ENCODE measurements at places on chromosomes 1 and 21.

DNA sequence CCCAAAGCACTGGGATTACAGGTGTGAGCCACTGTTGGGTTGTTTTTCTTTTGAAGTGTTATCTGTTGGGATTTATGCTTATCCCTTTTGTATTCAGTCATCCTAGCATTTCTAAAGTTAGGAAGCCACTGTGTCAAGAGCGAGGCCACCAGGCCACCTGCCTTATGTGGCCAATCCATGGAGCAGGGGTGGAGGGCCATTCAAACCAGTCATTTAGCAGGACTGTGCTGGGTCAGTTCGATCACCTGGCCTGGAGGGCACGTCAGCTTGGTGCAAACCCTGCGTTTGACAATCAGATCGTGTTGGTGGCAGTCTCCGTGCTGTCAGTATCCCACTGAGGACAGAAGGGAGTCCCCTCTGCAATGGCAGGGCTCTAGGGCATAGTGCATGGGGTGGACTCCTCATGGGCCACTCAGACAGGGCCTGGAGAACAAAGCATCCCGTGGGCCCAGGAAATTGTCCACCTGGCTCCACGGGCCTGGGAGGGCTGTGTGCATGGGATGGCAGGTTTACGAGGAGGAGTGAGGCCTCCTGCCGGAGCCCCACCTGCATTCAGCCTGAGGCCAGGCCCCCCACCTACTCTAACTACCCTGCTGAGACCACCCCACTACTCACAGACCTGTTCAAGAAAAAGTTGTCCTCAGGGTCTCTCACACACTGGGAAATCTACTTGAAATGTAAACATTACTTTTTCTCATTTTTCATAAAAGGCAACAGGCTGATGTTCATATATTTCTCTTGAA, 242.3 kb downstream of the SDCCAG8 start:
- DNase-seq: no peak

DNA sequence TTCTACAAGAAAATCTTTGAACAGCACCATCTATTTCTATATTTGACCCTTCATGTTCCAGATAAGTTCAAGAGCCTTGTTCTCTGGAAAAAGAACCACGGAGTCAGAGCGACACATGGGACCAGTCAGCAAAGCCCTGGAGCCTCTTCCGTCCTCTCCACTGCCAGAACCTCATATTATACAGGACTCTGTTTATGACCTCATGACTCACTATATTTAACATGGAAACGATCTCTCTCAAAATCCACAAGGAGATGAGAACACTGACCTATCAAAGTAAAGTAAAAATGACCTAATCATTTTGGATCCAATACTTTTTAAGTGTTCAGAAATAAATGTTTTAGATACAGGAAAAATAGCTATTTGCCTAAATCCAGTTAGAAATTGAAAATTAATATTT, 124.6 kb upstream of the KRTAP19-8 start:
- no peak for DNase-seq

DNA sequence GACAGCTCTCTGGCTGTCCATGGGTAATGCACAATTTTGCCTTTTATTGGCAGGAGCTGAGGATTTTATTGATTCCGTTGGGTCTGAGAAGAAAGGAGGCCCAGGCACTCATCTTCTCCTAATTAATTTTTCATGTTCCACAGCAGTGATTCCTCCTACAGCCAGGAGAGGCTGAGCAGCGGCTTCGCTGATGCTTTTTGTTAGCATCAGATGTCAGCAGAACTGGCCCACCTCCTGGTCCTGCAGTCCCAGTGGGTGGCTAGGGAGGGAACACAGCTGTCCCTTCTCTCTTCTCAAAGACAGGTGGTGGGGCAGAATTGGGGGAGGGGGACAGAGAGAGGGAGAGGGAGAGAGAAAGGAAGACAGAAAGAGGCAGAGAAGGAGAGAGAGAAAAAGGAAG, 5.7 kb downstream of the MT1HL1 start:
- DNase-seq: no peak

GRCh38 chr1:215517441-215517891, 49.6 kb upstream of the KCTD3 start:
- no peak for DNase-seq

DNA sequence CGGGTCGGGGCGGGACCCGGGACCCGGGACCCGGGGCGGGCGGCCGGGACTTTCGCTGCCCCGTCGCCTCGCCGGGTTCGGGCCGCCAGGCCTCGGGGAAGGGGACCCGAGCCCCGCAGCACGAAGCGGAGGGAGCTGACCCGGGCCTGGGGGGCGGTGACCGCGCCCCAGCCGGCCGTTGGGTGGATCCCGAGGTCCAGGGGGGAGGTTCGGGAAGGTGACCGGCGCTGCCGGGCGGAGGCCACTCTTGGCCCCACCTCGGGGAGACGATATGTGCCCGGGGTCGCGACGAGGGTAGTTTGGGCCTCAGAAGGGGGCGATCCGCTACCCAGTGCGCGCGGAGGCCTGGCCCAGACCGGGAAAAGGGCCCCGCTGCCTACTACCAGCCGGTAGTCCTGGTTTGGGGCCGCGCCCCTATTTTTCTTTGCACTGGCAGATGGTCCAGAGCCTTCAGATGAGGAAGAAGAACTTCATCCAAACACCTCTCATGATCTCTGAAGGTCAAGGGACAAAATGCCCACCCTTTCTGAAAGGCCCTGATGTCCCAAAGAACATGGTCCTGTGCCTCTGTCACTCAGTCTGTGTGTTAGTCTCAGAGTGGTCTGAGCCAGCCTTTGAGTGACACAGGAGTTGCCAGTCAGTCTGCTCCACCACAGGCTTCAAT, 766 bp downstream of the AGO4 start:
- no peak for DNase-seq

DNA sequence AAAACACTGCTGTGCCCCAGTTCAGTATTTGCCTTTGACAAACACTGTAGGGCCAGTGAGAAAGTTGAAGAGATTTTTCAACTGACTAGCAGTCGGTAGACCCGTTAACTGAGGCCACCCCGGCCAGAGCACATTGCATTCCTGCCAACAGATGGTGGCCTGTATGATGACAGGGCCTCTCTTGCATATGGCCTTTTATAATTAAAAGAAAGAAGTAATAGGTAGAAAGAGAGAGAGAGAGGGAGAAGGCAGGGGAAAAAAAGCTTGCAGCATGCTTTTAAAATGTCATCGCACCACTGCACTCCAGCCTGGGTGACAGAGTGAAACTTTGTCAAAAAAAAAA, 4.7 kb upstream of the C1orf174 start:
- DNase-seq: no peak

GRCh38 chr1:8430476-8430875, 112.6 kb downstream of the SLC45A1 start:
- no peak for DNase-seq

- no peak for DNase-seq
Measured at GRCh38 chr1:34266127-34266951, 89.6 kb downstream of the C1orf94 start.

GRCh38 chr1:88695781-88696180, 11.7 kb downstream of the PKN2 start:
- DNase-seq: no peak

- no peak for DNase-seq
Measured at GRCh38 chr1:25831569-25832196, 11.9 kb downstream of the MTFR1L start.

GRCh38 chr1:117571496-117571895, 34.4 kb upstream of the TENT5C start:
- DNase-seq: no peak

DNA sequence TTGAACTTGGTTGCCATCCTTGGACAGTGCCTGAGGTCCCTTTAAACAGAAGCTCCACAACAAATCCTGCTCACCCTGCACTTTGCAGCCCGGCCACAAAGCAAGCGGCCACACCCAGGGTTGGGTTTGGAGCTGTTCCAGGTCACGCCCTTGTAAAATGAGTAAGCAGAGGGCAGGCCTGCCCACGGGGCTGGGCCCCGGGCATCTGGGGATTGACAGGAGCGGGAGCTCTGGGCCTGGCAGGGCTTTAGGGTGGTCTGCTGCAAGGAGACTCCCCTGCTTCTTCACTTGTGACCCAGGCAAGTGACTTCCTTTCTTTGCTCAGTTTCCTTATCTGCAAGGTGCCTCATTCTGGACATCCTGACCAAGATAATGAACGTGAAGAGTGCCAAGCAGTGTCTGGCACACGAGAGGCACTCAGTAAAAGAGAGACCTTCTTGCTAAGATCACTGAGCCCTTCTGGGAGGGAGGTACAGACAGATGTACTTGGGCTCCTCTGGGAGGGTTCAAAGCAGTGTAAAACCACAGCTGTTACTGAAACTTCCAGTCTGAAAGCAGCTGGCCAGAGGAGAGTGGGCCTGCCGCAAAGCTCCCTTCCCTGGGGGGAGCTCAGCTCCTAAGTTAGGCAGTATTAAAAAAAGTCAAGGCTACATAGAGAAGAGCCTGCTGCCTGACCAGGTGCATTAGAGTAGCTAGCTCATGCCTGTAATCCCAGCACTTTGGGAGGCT, 2.6 kb downstream of the E2F2 start:
- DNase-seq: peak; percentile 53

- no peak for DNase-seq
Measured at GRCh38 chr1:156921053-156921529, 659 bp downstream of the LRRC71 start.

- DNase-seq: no peak
Measured at GRCh38 chr1:241225741-241226140, 131.3 kb downstream of the RGS7 start.

- DNase-seq: no peak
Measured at GRCh38 chr1:170666541-170667254, 2.8 kb downstream of the PRRX1 start.

- no peak for DNase-seq
Measured at GRCh38 chr1:214280386-214281020, 456 bp upstream of the SMYD2 start.

DNA sequence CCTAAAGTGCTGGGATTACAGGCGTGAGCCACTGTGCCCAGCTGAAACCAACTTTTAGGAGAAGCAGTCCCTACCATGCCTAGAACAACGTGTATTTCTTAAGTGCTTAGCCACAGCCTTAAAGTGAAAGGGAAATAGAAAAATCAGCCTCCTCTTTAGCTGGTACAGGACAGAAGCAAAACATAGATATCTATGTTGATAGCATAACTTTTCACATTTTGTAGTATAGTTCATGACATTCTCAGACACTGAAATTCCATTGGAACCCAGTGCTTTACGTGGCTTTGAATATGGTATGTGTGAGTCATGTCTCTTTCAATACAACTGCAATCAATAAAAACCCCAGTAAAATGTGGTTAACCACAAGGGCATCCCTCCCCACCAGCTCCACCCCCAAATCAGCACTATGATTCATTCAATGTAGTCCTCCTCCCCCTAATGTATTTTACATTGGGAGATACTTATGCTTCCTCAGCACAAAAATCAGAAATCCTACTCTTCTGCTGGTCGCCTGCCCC, 32.1 kb downstream of the TGFB2 start:
- DNase-seq: peak; percentile 49

DNA sequence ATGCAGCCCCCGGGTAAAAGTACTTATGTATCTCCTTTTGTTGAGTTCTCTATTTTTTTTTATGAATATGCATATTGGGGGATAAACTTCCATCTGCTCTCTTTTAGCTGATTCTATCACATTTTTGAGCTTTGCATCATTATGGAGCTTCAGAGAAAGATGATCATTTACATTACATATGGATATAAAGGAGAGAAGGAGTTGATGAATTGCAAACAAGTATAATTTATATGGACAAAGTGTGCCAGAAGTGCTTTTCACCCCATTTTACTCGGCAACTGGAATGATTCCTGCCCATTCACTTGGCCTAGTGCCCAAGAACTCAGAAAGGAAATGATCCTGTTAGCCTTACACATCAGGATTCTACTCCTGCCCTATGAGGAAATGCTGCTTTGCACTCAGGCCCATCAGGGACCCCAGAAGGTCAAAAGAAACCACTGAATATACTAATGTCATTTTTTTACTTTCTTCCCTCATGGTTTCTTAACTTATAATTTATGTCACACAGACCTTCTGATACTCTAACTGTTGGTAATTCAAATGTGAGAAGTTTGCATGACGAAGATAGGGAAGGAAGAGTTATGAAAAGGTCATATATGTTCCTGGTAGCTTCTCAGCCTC, 65.6 kb downstream of the SAMSN1 start:
- no peak for DNase-seq

- DNase-seq: no peak
Measured at GRCh38 chr1:46219551-46220520, 16.7 kb downstream of the LURAP1 start.

DNA sequence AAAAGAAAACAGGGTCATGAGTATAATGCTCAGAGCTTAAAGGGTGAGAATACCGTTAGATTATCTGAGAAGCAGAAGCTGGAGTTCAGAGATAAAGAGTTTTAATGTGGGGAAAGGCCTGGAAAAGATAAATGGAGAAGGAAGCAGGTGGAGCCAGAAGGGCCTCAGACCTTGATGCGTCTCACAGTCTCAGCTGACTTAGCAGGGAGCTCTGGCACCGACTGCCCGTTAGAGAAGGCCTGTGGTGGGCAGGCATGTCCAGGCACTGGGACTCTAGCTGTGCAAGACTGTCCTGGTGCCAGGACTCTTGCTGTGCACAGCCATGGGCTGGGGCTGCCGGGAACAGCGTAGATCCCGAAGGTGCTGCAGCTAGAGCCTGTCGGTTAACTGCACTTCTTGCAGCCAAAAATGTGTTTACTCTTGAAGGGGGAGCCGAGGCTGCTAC, 3.8 kb upstream of the SLAMF9 start:
- no peak for DNase-seq

GRCh38 chr1:232381394-232382100, 248.4 kb downstream of the SIPA1L2 start:
- DNase-seq: no peak

GRCh38 chr1:78319603-78320002, 171.2 kb upstream of the PTGFR start:
- DNase-seq: no peak

- no peak for DNase-seq
Measured at GRCh38 chr1:93907718-93908117, 1.5 kb downstream of the GCLM start.

DNA sequence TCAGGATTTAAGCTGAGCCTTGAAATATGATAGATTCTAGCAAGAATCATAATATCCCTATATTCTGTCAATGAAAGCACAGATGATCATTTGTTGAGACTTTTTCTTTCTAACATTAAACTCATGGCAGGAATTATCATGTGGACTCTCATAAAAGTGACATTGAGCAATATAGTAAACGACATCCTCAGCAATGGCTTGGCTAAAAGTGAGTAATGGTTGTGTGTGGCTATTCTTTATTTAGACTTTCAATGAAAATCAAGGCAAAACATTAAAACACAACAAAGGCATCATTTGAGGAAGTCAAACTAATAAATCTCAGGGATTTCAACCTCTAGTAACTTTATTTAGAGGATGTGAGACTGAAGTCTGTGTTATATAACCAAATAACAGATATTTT, 257.8 kb upstream of the ADGRL4 start:
- DNase-seq: no peak

- no peak for DNase-seq
Measured at GRCh38 chr1:72777918-72778317, 495.6 kb upstream of the NEGR1 start.

GRCh38 chr1:175317779-175318178, 125.2 kb upstream of the KIAA0040 start:
- no peak for DNase-seq

DNA sequence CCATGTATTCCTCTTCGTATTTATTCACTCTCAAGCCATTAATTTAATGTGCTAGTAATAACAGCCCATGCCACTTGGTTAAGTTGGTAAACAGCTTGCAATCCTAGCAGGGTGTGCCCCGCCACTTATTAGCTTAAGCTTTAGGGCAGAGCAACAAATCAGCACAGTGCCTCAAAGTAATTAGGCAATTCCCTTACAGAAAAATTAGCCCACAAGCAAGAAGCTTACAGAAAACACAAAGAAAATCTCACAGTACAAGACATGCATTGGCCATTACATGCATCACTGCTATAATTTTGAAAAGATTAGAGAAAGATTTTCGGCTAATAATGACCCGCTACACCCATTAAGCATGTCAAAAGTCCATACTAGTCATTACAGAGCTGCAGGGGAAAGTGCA, 47.6 kb downstream of the TGFB2 start:
- DNase-seq: no peak

Measured in stimulated activated CD8-positive, alpha-beta memory T cell treated with anti-CD3 and anti-CD28 coated beads, Interleukin-4, amount 100 ng/mL, for 4 hours (primary cell).